ENCODE measurements at places on chromosomes 5 and 9.

- no peak for DNase-seq
Observed at GRCh38 chr5:149808264-149808982, 78.3 kb downstream of the PPARGC1B start.

DNA sequence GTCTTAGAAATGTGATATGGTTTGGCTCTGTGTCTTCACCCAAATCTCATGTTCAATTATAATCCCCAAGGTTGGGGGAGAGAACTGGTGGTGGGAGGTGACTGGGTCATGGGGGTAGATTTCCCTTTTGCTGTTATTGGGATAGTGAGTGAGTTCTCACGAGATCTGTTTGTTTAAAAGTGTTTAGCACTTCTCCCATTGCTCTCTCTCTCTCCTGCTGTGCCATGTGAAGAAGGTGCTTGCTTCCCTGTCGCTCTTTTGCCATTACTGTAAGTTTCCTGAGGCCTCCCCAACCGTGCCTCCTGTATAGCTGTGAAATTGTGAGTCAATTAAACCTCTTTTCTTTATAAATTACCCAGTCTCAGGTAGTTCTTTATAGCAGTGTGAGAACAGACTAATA, 203.6 kb downstream of the ASTN2 start:
- no peak for DNase-seq

DNA sequence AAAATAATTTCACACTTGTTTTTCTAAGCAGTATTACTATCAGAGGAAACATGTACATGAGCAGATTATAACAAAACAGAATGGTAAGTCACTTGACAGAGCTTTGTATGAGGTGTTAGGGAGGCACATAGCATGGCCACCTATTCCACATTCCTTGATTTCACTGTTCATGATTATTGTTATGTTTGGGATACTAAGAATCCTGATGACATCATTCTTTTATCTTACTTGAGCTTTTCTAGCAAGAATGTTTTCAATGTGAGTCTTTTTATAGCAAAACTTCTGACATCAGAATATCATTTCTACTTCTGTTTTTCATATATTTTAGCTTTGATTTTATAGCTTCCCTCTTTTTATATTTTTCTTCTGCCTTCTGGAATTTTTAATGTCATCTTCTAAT, 208.2 kb downstream of the DMRTA1 start:
- DNase-seq = no peak

- no peak for DNase-seq
Observed at GRCh38 chr9:76358628-76359280, 35.5 kb downstream of the RFK start.

DNA sequence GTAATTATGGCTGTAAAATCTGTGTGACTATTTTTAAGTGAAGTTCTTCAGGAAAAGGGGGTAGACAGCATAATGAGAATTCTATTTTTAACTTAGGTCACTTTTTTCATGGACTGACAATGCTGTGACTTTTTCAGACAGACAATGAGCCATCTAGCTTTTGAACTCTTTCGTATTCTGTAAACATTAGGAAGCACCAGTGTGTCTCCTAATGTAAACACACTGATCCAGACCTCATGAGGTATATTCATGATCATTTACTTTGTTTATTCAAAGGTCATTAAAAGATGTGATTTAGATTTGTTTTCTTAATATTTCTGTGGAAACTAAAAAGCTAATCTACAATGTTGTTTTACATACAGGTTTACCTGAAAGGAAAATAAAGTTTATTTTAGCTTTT, 352.6 kb downstream of the ADGRV1 start:
- peak; percentile 17 for DNase-seq

- DNase-seq = no peak
Observed at GRCh38 chr9:106468431-106468830, 394.5 kb upstream of the ZNF462 start.

All from NCI-H510A treated with DMSO at 0.1 percent for 48 hours (cell line).